ENCODE measurements at places on chromosomes 1 and 21.

DNA sequence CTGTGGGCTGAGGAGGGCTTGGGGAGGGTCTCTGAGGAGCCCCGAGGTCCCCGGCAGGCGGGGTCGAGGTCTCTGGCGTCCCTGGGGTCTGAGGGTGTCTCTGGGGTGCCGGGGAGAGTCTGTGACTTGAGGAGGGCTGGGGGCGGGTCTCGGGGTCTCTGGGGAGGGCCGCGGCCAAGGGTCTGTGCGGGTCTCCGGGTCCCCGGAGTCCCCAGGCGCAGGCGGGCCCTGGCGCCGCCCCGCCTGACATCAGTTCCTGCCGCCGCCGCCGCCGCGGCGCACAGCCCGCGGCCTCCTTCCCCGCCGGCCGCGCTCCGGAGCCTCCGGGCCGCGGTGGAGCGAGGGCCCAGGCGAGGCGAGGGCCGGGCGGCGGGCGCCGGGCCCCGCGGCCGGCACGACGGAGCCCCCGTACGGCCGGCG lies at the start of gene PLEKHM2:
TSS of gene PLEKHM2 (plus strand) at position 279 of the 420 bp plus-strand sequence. CDS start 239 bp downstream, outside the sequence.
- DNase-seq, result no peak

GRCh38 chr1:163048869-163049268 lies 20.3 kb upstream of the RGS4 start:
- no peak for DNase-seq

- no peak for DNase-seq
Observed at GRCh38 chr1:46487818-46488218, 1.8 kb upstream of the DMBX1 start.

DNA sequence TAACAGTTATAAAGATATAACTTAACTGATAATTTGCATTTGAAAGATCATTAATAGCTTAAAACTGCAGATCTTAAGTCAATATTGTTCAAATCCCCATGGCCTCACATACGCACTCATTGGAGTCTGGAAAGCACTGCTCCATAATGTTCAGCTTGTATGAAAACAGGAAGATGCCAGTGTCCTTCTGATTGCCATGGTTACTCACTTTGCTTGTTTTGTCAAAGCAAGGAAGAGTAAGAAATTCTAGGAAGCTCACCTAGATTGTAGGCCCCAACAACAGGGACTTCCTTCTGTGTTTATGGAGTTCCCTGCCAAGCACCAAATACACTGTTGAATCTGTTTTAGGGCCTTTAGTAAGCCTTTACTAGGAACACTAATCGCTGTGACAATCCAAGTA lies 10.9 kb downstream of the GAS5 start:
- DNase-seq, result no peak

GRCh38 chr1:61089741-61090140 lies 7.4 kb downstream of the NFIA start:
- no peak for DNase-seq

DNA sequence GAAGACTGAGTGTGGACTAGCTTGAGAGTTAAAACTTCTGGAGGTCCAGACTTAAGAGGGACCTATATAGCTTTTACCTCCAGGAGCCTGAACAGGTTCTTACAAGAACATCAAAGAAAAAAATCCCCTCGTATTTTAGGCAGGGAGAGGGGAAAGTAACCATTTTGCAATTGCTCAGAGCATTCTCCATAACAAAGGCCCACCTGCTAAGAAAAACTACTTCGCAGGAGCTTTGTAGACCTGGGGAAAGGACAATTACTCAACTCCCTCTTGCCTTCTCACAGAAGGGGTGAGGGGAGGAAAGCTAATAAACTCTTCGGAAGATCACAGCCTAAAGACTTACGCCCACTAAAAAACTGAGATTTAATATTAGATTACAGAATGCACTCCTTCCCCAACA lies 86.3 kb downstream of the RERE start:
- no peak for DNase-seq

DNA sequence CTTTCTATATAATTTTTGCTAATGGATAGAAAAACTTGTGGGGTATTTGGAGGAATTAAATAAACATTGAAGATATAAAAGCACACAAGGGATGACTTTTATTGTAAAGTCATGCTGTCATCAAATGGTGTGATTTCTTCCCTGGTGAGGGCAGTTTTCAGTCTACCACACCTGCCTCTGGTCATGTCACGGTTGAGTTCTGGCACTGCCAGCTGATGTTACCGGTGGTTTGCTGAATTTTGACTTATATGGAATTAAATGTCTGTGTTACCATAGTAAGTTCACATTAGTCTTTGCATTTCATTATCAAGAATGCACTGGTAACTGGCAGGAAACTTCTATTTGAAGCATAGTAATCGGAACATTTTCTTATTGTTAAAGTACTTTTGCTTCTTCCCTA lies 13.4 kb downstream of the S1PR1 start:
- no peak for DNase-seq

- peak; percentile 93 for DNase-seq
Observed at GRCh38 chr1:223771814-223772770, 59.8 kb downstream of the CAPN2 start.

DNA sequence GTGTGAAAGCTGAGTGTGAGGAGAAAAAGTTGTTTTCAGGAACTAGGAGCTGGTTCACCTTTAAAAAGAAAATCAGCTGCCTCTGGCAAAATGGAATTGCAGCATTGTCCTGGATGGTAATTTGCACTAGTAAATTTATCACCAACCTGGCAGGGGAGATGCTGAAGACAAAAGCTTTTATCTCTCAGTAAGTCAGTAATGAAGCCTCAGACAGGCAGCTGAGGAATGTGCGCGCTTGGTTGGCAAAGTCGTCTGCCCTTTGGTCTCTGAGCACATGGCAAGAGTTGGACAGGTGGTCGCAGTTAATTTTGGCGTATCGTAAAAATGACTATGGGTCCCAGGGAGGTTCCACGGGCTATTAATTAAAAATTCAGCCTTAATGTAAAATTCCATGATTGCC lies 131.9 kb downstream of the BACH1 start:
- DNase-seq, result no peak

- peak; percentile 59 for DNase-seq
Observed at GRCh38 chr1:16180291-16180824, 24.5 kb upstream of the EPHA2 start.

DNA sequence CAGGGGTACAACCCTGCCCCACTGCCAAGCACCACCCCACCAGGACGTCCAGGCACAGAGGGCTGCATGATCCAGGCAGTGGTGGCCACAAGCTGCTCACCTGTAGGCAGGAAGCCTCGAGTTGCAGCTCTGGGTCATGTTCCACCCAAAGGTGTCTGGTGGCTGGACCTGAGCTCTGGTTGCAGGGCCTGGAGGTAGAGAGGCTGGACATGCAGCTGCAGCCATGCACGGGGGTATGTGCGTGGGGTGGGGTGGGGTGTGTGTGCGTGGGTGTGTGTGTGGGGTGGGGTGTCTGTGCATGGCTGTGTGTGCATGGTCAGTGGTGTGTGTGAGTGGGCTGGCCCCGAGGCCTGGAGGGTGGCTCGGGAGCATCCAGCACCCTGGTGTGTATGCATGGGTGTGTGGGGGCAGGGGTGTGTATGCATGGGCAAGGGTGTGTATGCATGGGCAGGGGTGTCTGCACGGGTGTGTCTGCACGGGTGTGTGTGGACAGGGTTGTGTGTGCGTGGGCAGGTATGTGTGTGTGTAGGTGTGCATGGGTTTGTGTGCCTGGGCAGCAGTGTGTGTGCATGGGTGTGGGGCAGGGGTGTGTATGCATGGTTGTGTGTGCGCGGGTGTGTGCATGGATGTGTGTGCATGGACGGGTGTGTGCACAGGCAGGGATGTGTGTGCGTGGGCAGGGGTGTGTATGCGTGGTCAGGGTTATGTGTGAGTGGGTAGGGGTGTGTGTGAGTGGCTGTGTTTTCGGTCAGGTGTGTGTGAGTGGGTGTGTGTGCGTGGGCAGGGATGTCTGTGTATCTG lies 15.6 kb downstream of the ARHGEF16 start:
- DNase-seq, result no peak

DNA sequence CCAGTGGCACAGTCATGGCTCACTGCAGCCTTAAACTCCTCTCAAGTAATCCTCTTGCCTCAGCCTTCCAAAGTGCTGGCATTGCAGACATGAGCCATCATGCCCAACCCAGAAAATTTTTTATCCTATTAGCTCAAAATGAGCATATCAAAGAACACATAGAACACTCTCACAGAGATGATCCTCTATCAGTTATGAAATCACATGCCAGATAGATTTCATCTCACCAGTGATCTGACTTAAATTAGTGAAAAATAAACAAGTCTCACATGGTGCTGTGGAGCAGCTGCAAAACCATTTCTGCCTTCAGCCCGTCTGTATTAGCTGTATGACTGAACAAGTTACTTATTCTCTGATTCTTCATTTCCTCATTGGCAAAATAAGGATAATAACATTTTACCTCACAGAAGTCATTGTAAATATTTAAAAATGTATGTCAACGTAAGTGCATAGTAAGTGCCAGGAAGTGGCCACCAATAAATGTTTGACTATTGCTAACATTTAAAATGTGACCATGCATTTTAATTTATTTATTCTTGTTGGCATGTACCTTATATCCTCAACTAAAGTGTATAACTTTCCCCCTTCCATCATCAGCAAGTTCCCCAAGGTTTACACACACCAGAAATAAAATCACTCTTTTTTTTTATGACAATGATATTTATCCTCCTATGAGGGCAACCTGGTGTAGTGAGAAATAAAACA lies 29.0 kb upstream of the SLC19A2 start:
- DNase-seq, result no peak

DNA sequence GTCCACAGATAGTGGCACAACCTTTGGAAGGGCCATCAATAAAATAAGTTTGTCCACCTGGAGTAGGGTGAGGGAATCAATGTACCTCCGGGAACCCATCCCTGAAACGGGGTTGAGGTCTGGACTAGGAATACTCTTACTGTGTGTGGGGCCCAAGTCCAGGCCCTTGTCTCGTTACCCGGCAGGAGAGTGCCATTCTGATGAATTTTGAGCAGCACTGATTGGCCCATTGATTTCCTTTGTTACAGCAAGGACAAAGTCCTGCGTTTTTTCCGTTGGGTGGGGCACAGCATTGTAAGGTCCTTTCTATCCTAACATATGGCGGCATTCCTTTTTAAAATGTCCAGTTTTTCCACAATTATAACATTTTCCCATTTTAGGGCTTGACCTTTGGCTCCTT lies 75.2 kb downstream of the AXDND1 start:
- DNase-seq, result no peak

DNA sequence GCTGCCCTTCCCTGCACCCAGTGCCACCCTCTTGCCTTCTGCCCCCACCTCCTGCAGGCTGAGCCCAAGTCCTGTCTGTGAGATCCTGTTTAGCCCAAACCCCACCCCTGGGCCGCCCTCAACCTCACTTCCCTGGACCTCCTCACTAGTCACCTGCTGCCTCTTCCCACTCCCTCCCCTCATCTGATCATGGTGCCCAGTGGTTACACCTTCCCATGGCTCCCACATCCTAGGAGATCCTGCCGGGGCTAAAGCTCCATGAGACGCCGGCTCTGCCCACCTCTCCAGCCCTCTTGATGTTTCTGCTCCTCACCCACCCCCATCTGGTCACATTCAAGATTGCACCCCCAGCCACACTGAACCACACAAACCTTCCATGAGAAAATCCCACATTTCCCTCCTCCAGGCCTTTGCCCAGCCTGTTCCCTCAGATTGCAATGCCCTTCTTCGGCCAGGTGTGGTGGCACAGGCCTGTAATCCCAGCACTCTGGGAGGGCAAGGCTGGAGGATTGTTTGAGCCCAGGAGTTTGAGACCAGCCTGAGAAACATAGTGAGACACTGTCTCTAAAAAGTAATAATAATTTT lies 17.0 kb downstream of the TTC39A start:
- no peak for DNase-seq

- DNase-seq, result no peak
Observed at GRCh38 chr1:66316464-66317247, 217.3 kb upstream of the SGIP1 start.

DNA sequence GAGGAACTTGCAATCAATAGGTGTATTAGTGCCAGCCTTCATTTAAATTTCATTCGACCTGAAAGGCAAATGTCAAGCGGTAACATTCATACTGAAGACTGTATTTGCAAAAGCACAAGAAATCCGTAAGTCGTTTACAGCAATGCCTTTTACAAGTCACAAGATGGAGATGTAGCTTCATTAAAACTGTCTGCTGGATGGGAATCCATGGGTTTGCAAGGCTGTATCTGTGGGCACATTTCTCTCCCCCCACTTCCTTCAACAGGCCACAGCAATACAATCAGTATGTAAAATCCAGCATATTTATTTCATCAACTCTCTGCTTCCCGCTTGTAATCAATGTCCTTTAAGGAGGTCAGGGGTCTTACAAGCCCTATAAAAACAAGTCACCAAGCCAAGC lies 147.1 kb downstream of the SLC45A1 start:
- no peak for DNase-seq

DNA sequence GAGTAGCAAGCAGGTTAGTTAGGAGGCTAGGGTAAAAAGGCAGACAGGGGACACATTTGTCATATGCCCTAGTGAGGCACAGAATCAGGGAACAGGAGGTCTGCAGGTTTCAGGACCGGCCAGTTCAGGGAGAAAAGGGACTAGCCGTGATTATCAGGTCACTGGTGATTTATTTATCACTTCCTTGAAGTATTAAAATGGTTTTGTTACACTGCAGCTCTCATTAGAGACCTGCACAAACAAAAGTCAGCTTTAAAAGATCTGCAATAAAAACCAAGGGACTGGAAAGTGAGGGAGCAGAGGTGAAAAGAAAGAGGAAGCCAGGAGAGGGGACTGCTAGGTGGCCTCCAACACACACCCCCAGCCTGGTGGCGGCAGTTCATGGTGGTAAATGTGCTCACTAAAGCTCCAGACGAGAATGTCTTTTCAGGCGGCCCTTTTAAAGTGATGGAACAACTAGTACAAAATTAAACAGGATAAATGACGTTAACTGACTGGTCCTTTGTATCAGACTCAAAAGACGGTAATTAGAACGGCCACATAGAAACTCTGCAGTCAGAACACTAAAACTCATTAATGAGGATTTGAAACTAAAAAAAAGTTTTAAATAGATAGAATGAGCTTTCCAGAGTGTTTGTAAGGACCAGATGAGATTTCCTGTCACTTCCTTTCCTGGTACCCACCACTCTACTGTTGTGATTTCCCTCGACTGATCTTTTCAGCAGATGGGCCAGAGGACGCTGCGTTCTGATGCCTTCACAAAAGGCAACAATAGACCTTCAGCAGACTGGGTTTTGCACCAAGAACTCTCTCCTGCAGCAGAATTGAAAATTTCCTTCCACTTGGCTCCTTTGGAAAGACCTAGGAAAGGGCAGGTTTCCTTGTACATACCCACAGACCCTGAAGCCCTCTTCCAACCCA lies 136.8 kb downstream of the NTPCR start:
- no peak for DNase-seq

All from astrocyte (in vitro differentiated cells and primary cell).